Lung microvascular endothelial cell (primary cell): ENCODE measurements at places on chromosomes 12 and 14. TPM values are rescaled to one million over a fixed set of nuclear protein-coding genes. Genes with fewer than 3 reads are reported as not detected.

DNA sequence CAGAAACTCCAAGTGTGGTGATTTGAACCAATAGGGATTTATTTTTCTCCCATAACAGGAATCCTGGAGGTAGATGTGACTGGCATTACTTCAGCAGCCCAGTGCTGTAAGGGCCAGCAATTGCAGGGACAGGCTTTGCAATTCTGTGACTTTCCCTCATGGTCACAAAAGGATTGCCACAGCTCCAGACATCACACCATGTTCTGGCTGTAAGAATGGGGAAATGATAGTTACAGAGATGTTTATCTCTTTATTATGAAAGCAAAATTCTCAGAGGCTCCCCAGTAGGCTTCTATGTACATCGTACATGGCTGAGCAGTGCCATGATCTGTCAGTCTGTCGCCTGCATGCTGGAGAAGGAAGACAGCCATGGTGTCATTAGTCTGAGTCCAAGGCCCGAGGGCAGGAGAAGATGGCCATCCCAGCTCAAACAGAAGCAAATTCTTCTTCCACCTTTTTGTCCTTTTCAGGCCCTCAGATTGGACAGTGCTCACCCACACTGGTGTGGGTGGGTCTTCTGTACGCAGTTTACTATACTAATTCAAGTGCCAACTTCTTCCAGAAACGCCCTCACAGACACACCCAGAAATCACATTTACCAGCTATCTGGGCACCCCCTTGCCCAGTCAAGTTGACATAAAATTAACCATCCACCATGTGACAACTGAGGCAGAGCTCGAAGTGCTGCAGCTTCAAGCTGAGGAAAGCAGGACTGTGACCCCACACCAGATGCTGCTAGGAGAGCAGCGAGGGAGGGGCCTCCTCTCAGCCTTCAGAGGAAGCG lies 17.2 kb downstream of the ZBTB42 start:
- no peak for DNase-seq

Gene TMEM179
- not detected in 2 replicates for total RNA-seq

- DNase-seq = peak; percentile 34
These were observed 44.1 kb downstream of the FBXW8 start for GRCh38 chr12:116954710-116955381.

DNA sequence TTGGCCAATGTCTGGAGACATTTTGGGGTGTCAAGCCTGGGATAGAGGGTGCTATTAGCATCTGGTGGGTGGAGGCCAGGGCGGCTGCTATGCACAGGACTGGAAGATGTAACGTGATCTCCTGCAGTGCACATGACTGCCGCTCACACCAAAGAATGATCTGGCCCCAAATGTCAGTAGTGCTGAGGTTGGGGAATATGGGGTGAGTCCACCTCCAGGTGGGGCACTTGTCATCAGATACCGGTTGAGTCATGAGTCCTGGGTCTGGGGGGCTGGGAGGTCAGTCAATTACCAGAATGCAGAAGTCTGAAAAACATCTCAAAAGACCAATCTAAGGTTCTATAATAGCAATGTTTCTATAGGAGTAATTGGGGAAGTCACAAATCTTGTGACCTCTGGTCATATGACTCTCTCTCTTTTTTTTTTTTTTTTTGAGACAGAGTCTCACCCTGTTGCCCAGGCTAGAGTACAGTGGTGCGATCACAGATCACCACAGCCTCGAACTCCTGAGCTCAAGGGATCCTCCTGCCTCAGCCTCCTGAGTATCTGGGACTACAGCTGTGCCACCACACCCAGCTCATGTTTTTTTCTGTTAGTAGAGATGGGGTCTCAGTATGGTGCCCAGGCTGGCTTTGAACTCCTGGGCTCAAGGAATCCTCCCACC lies 6.0 kb upstream of the SDSL start:
- no peak for DNase-seq

Gene FBXL14
- total RNA-seq = 10.2 and 15.5 TPM in 2 replicates

GRCh38 chr12:13744561-13744960 lies 236.8 kb downstream of the GRIN2B start:
- no peak for DNase-seq

DNA sequence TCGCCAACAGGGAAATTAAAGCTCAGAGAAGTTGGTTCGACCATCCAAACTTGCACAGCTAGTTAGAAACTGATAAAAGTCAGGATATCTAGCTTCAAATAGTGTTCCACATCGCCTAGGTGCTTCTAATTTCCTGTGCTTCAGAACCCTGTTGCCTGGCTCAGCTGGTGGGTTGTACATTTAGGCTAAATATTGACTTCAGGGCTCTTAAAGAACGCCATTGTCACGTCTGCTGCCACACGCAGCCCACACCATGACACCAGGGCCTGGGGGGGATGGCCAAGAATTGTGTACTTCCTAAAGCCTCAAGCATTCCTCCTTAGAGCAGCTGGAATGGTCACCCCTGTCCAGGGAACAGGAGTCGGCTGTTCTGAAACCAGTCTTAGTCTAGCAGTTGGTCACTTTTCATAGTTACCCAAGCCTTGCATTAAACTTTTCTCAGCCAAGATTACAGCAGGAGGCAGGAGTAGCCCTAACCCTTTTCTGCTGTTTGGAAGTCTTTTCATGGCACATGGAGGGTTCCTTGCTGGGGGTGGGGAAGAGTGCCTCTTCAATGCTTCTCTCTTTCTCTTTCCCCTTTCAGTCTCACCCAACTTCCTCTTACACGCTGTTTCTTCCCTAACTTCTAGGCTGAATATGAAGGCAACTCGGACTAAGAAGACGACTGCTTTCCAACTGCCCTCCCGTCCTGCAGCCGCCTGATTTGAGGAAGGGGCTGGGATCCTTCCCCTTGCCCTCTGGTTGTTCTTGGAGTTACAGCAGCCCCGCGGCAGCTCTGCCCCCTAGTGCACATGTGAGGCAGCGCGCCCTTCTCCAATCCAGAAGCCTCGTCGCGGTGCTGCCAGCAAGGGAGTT lies 17.1 kb downstream of the FOS start:
- peak; percentile 79 for DNase-seq

DNA sequence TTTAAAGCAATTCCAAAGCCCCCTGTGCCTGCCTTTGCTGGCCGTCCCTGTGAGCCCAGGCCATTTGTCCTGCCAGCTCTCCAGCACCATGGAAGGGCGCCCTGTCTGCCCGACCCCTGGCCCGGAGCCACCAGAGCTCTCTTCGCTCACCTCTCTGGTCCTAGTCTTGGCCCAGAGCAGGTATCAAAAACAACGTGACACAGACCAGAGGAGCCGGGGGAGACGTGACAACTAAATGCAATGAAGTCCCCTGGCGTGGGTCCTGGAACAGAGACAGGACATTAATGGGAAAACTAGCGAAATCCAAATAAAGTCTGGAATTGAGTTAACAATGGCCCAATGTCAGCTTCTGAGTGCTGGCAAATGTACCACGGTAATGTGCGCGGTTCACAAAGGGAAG lies 83.2 kb upstream of the DIO3 start:
- no peak for DNase-seq

Gene ERO1A
- 30.7 and 48.4 TPM in 2 replicates for total RNA-seq

DNA sequence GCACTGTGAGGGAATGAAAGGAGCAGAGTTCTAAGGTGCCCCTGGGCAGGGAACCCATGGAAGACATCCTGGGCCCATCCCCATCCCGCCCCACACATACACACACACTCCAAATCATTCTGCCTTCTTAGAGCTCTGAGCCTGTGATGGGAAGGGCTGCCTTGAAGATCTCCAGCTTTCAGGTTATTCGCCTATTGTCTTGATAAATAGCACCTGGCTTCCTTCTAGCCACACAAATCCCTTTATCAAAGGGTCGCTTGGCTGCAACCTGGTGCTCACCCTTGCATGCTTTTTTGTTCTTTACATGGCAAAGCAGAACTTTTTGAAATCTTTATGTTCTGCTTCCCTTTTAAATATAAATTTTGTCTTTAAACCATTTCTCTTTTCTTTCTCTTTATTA lies 112.2 kb upstream of the TMTC1 start:
- no peak for DNase-seq

DNA sequence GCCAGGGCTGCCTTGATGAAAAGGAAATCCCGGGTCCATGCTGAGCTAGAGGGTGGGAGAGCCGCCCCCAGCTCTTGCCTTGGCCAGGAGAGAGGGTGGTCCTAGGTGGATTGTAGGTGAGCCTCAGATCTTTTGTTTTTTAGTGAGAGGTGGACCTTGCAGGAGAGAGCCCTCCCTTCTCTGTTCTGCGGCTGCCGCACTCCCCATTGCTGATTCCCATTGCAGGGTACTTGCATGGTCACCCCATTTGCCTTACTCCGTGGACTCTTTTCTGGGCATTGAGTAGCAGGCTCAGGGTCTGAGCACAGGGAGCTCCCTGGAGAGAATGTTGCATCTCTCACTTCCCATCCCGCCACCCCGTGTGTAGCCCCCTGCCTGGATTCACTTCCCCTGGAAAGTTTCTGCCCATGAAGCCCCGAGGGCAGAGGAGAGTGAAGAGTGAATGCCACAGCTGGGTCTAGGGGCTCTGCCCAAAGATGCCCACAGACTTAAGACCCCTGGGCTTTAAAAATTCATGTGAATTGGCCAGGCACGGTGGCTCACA lies 10.2 kb downstream of the VASH1 start:
- no peak for DNase-seq

DNA sequence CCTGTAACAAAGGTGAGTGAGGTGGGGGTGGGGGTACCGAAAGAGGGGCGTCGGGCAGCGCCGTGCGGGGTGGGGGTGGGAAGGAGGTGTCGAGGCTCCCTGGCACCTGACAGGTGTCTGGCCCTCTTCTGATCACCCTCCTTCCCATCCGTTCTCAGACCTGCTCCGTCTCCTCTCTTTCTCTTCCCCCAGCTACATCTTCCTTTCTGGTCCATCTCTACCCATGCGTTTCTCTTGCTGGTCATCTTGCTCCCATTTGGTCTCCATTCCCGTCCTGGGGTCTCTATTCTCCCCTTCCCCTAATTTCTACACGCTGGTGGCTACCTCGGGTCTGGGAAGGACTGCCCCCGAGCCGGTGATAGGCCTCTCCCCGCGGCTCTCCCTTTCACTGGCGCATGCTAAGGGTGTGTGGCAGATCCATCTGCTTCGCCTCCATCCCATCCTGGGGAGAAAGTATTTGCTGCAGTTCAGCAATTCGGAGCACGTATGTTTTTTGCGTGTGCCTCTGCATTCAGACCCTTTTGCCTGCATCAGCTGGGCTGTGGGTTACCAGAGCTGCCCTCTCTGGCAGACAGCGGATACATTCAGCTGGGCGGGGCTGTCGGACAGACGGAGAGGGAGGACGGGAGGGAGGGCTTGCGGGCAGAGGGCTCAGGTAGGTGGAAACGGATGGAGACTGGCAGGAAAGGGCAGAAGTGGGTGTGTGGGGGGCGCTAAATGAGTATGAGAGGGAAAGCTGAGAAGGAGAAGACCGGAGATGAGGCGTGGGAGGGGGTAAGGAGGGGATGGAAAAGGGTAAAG lies 730 bp downstream of the CLSTN3 start:
- peak; percentile 38 for DNase-seq

DNA sequence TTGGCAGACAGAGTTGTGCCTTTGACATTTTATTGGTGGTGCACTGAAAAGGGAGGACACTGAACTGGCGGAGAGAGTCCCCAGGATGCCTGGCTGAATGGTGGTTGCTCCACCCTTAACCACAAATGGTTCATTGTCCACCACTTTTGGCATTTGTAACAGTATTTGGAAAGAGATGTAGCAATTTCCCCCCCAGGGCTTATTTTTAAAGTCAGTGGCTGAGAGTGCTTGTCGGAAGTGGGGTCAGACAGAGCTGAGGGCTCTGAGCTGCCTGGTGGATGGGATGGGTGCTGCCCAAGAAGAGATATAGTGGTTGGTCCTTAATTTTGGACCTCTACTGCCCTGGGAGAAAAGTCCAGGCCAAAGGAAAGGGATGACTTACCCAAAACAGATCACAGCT lies 31.5 kb upstream of the FGF6 start:
- DNase-seq = no peak

Gene NPAS3
- total RNA-seq = under 0.01 and 0.20 TPM in 2 replicates
